ENCODE measurements at places on chromosomes 2 and 18.

GRCh38 chr2:71064754-71065621 lies 3.5 kb upstream of the NAGK start:
- no peak for DNase-seq

DNA sequence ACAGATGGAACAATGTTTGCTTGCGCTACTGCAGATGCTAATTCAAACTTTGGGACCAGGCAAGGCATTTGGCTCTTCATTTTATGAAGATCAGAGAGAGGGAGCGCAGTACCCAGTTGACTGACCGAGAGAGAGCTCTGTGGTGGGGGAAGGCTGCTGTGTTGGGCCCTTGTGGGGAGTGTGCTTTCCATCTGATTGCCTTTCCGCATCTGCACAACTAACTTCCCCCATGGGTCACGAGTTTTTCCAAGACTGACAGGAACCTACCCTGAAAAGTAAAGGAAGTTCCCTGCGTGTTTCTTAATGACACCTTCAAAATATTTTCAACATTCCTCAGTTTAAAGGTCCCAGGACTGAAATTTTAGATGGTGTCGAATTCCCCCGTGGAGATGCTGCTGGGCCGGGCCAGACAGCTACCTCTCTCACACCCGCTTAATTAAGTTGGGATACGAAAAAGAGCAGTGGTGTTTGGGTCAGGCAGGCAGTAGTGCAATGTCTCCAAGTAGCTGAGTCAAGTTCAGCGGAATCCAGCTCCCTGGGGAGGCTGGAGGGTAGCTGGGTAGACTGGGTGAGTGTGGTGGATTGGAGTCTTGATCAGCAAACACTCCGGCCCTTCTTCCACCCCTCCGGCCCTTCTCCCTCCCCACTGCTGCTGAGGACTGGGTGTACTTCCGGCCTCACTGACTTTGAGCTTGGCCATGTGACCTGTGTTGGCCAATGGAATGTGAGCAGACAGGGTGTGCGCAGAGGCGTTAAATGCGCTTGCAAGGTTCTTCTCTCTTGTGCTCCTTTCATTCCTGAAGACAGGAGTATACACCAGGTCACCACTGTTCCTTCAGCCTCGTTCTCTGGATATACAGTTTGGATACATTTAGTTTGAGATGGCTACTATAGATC lies 2.3 kb upstream of the ARHGAP25 start:
- no peak for DNase-seq

GRCh38 chr18:56207989-56208388 lies 430.4 kb downstream of the TXNL1 start:
- no peak for DNase-seq

DNA sequence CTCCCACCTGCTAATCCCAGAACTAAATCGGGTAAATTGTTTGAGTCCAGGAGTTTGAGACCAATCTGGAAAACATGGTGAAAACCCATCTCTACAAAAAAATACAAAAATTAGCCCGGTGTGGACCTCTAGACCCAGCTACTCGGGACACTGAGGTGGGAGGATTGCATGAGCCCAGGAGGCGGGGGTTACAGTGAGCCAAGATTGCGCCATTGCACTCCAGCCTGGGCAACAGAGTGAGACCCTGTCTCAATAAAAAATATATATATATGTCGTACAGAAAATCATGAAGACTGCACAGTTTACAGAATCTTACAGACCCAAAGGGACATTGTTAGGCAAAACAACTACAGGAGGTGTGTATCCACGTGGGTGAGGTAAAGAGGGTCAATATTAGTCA lies 4.0 kb upstream of the DPY30 start:
- no peak for DNase-seq

GRCh38 chr18:45733535-45733934 lies 9.6 kb downstream of the SLC14A1 start:
- DNase-seq: no peak

DNA sequence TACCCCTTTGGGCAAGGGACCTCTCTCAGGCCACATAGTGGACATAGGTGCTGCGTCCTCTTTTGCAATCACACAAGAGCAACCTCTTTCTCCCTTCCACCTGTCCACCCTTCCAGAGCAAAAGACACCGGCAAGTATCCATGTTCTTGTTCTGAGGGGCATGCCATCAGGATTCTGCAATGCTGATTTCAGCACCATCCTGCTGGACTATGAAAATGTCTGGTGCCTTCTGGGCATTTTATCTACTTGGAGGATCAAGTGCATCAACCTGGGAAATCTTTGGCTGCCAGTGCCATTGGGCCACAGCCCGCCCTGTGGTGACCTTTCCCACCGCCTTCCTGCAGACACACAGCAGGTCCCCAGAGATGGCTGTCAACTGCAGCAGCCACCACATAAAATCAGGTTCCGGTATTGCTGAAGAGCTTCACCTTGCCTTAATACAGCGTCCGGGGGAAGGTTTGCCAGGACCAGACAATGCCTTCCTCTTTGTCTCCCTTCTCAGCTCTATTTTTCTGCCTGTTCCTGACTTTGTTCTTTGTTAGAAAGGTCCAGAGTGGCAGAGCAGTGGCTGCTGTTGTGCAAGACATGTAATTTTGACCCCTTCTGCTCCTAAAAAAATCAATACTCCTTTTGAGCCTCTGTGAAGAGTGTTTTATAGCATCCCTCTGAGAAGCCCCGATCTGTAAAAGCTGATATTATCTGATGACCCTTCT lies 18.5 kb upstream of the BOD1L2 start:
- no peak for DNase-seq

- peak; percentile 43 for DNase-seq
These were observed at the start of gene ST8SIA3 for GRCh38 chr18:57352271-57352701. ST8SIA3 (plus strand) TSS chr18:57352557; CDS start chr18:57352847, 290 bp downstream.

DNA sequence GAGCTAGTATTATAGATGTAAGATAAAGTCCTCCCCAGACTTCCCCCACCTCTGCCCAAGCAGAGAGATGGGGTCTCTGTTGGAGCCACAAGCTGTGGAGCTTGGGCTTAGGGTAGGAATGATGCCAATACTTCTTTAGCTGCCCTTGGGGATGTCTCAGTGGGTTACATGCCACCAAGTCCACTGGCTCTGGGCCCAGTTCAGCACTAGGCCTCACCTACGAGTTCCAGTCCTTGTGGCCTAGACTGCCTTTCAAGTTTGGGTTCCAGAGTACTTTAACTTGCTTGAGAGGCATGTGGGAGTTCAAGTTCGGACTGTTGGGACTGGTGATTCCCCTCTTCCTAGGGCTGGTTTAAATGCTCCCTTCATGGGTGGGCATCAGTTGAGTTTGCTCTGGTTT lies 272.4 kb downstream of the PTPRM start:
- DNase-seq: no peak

- no peak for DNase-seq
These were observed 39.6 kb downstream of the SCN3A start for GRCh38 chr2:165164201-165164600.

GRCh38 chr2:20025065-20025786 lies 12.8 kb upstream of the MATN3 start:
- DNase-seq: no peak

- DNase-seq: no peak
These were observed 87.8 kb upstream of the TFCP2L1 start for GRCh38 chr2:121372721-121373353.

GRCh38 chr2:153408710-153409385 lies 69.7 kb downstream of the RPRM start:
- no peak for DNase-seq

DNA sequence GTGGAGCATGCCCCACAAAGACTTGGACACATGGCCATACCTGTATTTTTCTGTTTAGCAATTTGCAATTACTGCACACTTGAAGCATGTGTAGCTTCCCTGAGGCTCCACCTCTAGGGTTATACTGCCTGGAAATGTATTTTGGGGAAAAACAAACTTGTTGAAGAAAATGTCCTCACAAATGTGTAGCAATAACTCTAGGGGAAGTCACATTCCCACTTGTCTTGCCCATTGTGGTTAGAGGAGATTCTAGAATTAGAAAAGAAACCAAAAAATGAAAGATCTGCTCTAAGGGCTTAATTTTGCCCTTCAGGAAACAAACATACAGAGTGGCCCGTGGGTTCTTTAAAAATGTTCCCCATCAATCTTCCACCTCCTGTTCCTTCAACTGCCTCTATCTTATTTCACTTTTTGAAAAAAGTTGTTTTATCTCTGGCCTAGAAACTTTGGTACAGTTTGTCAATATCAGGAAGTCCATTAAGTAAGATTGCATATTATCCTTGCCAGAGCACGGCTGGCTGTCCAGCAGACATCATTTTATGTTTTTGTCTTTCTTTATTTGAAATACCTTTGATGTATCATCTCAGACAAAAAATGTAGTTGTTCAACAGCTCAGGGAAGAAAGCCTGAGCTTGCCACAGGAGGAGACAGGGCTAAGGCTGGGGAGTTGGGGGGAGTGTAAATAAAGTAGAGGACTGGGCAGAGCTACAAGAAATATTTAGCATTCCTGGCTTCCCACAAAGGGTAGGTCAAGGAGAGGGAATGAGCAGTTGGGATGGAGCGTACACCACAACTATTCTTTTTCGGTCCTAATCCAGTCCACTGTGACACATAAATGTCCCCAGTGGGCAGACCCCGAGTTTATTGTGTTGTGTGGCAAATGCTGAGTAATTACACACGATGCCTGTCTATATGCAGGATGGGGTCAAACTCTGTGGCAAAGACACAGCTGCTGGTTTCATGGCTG lies 96.8 kb upstream of the CDC42EP3 start:
- no peak for DNase-seq

- DNase-seq: no peak
These were observed 215.6 kb upstream of the MAP2 start for GRCh38 chr2:209208211-209208610.

DNA sequence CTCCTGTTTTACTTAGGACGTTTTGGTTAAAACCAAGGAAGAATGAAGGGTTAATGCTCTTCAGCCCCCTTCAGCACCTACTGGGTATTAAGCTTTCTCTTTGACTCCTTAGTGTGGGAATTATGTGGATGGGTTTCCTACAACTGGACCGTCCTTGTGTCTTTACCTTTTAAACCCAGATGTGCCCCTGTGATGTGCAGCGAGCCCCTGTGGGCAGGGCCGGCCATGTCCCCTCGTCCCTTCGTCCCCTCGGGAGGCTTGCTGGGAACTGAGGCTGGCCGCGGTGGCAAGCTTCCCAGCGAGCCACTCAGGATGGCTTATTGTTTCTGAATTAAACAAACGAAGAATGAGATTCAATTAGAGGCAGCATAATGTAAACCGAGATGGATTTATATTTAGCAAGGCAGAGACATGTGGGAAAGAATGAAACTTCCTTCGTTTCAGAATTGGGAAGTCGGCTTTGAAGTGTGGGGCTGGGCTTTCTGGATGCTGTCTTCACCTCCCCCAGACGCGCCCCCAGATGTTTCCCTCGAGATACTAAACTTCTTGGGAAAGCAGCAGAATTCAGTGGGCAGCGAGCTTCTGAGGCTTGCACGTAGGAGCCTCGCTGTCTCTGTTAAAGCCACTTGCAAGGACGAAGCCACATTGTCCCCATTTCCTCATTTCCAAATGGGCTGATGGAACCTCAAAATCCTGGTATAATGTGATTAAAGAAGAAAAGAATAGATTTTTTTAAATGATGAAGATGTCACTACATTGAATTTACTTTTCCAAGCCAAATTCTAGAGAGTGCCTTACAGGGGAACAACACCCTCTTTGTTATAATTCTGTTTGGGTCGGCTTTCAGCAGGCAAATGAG lies 146.0 kb downstream of the VAPA start:
- DNase-seq: no peak

DNA sequence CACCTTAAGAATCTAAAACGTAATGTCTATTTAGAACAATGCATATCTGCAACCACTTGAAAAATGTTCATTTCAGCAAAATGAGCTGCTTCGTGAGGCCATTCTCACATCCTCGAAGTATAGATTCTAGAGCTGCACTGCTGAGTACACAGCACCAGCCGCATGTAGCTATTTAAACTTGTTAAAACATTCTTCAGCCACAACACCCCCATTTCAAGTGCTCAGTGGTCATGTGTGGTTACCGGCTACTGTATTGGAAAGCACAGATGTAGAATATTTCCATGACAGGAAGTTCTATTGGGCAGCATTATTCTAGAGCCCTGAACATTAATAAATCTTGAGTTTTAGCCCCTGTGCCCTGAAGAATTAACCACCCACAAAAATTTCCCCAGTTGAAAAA lies 35.0 kb downstream of the SUMO1 start:
- DNase-seq: no peak

- DNase-seq: no peak
These were observed 358.7 kb upstream of the SETBP1 start for GRCh38 chr18:44321868-44322590.

Measured in D721Med (cell line).